ENCODE measurements at places on chromosomes 2 and 18.

DNA sequence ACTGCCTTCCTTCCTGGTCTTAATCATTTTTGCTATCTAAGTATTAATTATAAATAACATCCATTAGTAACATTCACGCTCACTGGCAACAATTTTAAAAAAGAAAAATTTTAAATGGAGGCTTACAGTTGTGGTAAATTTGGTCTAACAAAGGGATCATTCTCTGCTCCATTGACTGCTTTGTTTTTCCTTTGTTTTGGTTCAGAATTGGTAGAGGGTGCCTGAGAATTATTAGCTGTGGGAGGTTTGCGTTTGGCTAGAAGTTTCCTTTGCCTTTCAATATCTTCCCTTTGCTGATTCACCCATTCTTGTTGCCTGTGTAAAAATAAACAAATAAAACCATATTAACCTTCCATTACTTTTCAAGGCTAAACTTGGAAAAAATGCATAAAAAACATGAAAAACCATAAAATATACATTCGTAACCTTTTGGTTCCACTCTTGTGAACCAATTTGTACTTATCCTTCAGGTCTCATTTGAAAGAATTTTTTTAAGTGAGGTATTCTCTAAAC, 114.6 kb downstream of the TLK1 start:
- H3K27me3 ChIP-seq, result no peaks in the 10 kb centered on the region
- H3K27ac ChIP-seq, result no peak overlapping the region
- H3K4me3 ChIP-seq, result no peak overlapping the region
- peaks cover 43% of the 10 kb centered on the region for H3K36me3 ChIP-seq
- peaks cover 16% of the 10 kb centered on the region for H3K4me1 ChIP-seq

GRCh38 chr2:150166313-150167051, 321.0 kb downstream of the RND3 start:
- H3K4me1 ChIP-seq, result peaks cover 37% of the 10 kb centered on the region
- H3K27ac ChIP-seq, result no peak overlapping the region
- no peaks in the 10 kb centered on the region for H3K27me3 ChIP-seq
- no peak for DNase-seq
- no peak overlapping the region for H3K4me3 ChIP-seq
- H3K36me3 ChIP-seq, result 0 out of 2 replicates have a peak, but pooled peaks cover 4% of the 10 kb centered on the region

DNA sequence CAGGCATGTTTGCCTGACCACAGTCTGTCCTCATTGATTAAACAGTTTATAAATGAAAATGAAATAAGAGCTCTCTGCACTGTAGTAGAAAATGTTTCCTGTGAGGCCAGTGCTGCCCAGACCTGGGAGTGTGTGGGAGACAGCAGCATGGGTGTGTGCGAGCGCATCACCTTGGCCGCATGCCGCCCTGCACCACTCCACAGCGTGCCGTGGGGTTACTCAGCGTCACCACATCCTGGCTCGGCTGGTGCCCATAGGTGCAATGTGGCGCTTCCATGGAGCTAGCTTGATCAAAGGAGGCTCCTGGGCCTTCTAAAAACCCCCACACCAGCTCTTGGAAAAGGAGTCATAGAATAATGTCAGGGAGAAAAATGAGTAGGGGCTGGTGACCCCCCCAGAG, 76.0 kb upstream of the EPC2 start:
- no peaks in the 10 kb centered on the region for H3K4me1 ChIP-seq
- DNase-seq, result no peak
- no peak overlapping the region for H3K4me3 ChIP-seq
- H3K27ac ChIP-seq, result no peak overlapping the region

- H3K36me3 ChIP-seq, result no peaks in the 10 kb centered on the region
- H3K27me3 ChIP-seq, result no peaks in the 10 kb centered on the region
- H3K27ac ChIP-seq, result peak overlapping the region; percentile 90
Observed at GRCh38 chr2:202870431-202871299, 901 bp downstream of the ICA1L start.

GRCh38 chr2:16487686-16488085, 177.9 kb downstream of the CYRIA start:
- no peak overlapping the region for H3K27ac ChIP-seq
- H3K36me3 ChIP-seq, result peaks cover 5% of the 10 kb centered on the region
- no peak for DNase-seq
- H3K4me3 ChIP-seq, result no peak overlapping the region
- no peaks in the 10 kb centered on the region for H3K4me1 ChIP-seq
- H3K27me3 ChIP-seq, result no peaks in the 10 kb centered on the region

GRCh38 chr2:232489516-232490220, 2.0 kb upstream of the ECEL1 start:
- H3K27ac ChIP-seq, result no peak overlapping the region
- no peak overlapping the region for H3K4me3 ChIP-seq
- H3K4me1 ChIP-seq, result no peaks in the 10 kb centered on the region
- DNase-seq, result no peak
- H3K36me3 ChIP-seq, result no peaks in the 10 kb centered on the region
- H3K27me3 ChIP-seq, result peaks cover 36% of the 10 kb centered on the region

DNA sequence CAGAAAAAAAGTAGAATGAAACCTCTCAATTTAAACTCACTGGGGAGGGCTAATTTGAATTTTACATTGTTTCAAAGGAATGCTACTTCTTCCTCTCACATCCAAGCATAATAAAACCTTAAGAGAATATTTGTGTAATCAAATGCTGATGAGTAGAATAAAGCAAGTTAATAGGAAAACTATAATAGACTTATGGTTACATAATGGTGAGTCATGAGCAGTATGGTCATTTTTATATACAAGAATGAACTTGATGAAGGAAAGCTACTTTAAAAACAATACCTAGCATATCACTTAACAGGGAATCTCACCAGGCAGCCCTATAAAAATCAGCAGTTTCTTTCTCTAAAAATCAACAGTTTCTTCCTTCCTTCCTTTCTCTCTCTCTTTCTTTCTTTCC, 80.3 kb downstream of the VSNL1 start:
- DNase-seq, result no peak
- no peaks in the 10 kb centered on the region for H3K36me3 ChIP-seq
- H3K27ac ChIP-seq, result peak overlapping the region; percentile 45
- 0 out of 2 replicates have a peak overlapping the region, but pooled peaks have one; percentile 8 for H3K4me3 ChIP-seq
- H3K27me3 ChIP-seq, result peaks cover 5% of the 10 kb centered on the region

DNA sequence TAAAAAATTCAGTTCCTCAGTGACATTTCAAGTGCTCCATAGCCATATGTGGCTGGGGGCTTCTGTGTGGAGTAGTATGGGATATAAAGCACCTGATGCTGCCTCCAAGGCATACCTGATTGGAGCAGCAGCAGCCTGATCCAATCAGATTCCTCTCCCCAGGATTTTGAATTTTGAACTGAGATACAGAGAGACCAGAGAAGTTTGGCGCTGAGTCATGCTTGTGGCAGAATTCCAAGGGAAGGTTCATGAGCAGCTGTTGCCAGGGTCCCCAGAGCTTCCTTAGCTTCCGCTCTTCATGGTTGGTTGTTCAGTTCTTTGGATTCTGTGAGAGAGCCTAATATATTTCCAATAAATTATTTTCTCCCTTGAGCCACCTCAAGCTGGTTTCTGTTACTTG, 29.0 kb upstream of the CFAP36 start:
- no peak overlapping the region for H3K4me3 ChIP-seq
- H3K4me1 ChIP-seq, result peaks cover 26% of the 10 kb centered on the region
- no peaks in the 10 kb centered on the region for H3K36me3 ChIP-seq

GRCh38 chr2:136651456-136652010, 113.8 kb upstream of the THSD7B start:
- H3K4me1 ChIP-seq, result no peaks in the 10 kb centered on the region
- no peak overlapping the region for H3K27ac ChIP-seq
- DNase-seq, result no peak
- no peak overlapping the region for H3K4me3 ChIP-seq
- no peaks in the 10 kb centered on the region for H3K36me3 ChIP-seq

- no peak overlapping the region for H3K4me3 ChIP-seq
- no peak overlapping the region for H3K27ac ChIP-seq
- H3K4me1 ChIP-seq, result peaks cover 42% of the 10 kb centered on the region
- no peak for DNase-seq
- H3K27me3 ChIP-seq, result no peaks in the 10 kb centered on the region
- H3K36me3 ChIP-seq, result no peaks in the 10 kb centered on the region
Observed at GRCh38 chr2:144151405-144151804, 368.5 kb downstream of the ZEB2 start.

DNA sequence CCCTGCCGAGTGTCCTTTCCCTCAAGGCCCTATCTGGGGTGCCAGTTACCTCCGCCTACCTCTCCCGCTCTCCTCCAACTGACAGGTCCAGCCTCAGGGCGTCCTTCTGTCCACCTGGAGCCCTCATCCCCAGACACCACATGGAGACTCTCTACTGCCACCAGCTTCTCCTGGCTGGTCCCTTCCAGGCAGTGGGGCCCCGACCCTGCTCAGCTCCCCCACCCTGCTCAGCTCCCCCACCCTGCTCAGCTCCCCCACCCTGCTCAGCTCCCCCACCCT, 74.0 kb upstream of the ODC1 start:
- no peak overlapping the region for H3K27ac ChIP-seq
- no peak overlapping the region for H3K4me3 ChIP-seq
- H3K27me3 ChIP-seq, result peaks cover 12% of the 10 kb centered on the region

DNA sequence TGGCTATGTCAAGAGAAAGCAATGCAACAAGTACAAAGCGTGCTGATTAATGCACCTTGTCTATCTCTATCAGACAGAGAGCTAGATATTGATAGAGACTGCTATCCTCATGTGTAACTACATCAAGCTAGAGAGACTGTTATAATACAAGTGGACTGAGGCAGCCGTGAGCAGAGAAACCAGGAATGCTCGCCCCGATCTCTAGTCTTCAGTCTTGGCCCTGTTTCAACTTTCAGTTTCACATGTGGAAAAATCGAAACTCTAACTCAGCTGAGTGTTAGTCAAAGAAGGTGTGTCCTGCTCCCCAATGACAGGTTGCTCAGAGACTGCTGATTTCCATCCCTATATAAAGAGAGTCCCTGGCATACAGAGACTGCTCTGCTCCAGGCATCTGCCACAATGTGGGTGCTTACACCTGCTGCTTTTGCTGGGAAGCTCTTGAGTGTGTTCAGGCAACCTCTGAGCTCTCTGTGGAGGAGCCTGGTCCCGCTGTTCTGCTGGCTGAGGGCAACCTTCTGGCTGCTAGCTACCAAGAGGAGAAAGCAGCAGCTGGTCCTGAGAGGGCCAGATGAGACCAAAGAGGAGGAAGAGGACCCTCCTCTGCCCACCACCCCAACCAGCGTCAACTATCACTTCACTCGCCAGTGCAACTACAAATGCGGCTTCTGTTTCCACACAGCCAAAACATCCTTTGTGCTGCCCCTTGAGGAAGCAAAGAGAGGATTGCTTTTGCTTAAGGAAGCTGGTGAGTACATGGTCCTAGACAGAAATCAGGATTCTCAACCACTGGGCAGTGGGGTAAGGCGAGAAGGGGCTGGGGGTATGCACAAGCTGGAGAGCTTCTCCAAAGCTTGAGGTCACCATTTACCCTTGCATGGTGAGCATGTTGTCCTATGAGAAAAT, at the start of gene RSAD2:
Gene RSAD2 (plus strand): TSS at position 376 of the 903 bp plus-strand sequence. CDS start 24 bp downstream, at position 400.
- H3K4me1 ChIP-seq, result no peaks in the 10 kb centered on the region
- no peak for DNase-seq
- no peak within 1 kb of the TSS for H3K4me3 ChIP-seq
- H3K27me3 ChIP-seq, result no peaks in the 10 kb centered on the region

DNA sequence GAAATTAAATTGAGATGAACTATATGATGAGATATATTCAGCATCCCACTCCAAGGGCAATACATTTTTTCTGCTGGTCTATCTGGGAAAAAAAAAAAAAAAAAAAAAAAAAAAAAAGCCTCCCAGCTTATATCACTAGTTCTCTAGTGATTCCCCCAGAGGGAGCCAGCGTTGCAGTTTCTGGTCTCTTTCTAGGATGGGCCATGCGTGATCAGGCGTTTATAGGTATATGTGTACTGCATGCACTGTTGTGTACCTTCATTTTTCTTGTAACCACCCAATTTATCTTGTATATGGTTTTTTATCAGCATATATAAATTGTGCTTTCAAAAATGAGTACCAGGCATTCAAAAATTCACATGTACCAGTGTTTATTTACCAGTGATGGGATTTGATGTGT, 35.1 kb downstream of the DCDC2C start:
- H3K36me3 ChIP-seq, result no peaks in the 10 kb centered on the region
- no peaks in the 10 kb centered on the region for H3K4me1 ChIP-seq
- H3K27ac ChIP-seq, result no peak overlapping the region
- DNase-seq, result no peak

GRCh38 chr2:7709907-7710306, 792.7 kb downstream of the RNF144A start:
- DNase-seq, result peak; percentile 59
- peak overlapping the region; percentile 87 for H3K27ac ChIP-seq
- H3K4me1 ChIP-seq, result peaks cover 59% of the 10 kb centered on the region
- no peaks in the 10 kb centered on the region for H3K36me3 ChIP-seq
- H3K4me3 ChIP-seq, result no peak overlapping the region
- peaks cover 2% of the 10 kb centered on the region for H3K27me3 ChIP-seq

GRCh38 chr2:8030573-8031303, 651.1 kb upstream of the ID2 start:
- no peaks in the 10 kb centered on the region for H3K36me3 ChIP-seq
- H3K4me3 ChIP-seq, result no peak overlapping the region
- H3K27me3 ChIP-seq, result no peaks in the 10 kb centered on the region
- H3K27ac ChIP-seq, result no peak overlapping the region
- DNase-seq, result peak; percentile 17

DNA sequence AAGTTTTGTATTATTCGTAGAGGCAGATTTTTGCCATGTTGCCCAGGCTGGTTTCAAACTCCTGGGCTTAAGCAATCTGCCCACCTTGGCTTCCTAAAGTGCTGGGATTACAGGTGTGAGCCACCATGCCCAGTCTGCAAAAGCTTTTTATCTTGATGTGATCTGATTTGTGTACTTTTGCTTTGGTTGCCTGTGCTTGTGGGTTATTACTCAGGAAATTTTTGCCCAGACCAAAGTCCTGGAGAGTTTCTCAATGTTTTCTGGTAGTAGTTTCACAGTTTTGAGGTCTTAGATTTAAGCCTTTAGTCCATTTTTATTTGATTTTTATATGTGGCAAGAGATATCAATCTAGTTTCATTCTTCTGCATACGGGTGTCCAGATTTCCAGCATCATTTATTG, 42.4 kb downstream of the SYT4 start:
- no peak for DNase-seq
- H3K36me3 ChIP-seq, result no peaks in the 10 kb centered on the region
- H3K27me3 ChIP-seq, result no peaks in the 10 kb centered on the region

DNA sequence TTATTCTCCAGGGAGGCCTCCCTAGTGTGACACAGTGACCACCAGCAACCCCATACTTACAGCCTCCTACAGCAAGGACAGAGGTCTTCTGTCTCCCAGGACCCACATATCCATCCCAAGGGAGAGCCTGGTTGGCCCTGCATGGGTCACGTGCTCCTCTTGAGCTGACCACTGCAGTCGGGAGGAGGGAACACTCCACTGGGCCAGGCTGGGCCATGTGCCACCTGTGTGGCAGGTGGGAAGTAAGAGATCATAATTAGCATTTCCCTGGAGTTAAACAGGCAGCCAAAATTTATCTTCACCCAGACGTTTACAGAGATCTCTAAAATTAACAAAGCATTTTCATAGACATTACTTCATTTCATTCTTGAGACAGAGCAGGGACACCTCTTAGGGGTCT, 33.4 kb upstream of the MLPH start:
- H3K27ac ChIP-seq, result peak overlapping the region; percentile 17
- DNase-seq, result no peak
- peaks cover 1% of the 10 kb centered on the region for H3K27me3 ChIP-seq

- no peaks in the 10 kb centered on the region for H3K36me3 ChIP-seq
- H3K4me3 ChIP-seq, result no peak overlapping the region
- H3K27ac ChIP-seq, result no peak overlapping the region
- no peak for DNase-seq
Observed at GRCh38 chr2:5067816-5068215, 624.4 kb upstream of the SOX11 start.

GRCh38 chr2:20646446-20646845, 4.5 kb downstream of the HS1BP3 start:
- H3K4me1 ChIP-seq, result peaks cover 33% of the 10 kb centered on the region
- H3K27me3 ChIP-seq, result peaks cover 4% of the 10 kb centered on the region
- H3K36me3 ChIP-seq, result no peaks in the 10 kb centered on the region
- DNase-seq, result no peak
- H3K27ac ChIP-seq, result no peak overlapping the region

GRCh38 chr2:106956879-106957278, 70.9 kb upstream of the ST6GAL2 start:
- peak; percentile 98 for DNase-seq
- no peaks in the 10 kb centered on the region for H3K27me3 ChIP-seq
- H3K4me1 ChIP-seq, result peaks cover 77% of the 10 kb centered on the region
